ENCODE measurements at places on chromosomes 11 and 22.

DNA sequence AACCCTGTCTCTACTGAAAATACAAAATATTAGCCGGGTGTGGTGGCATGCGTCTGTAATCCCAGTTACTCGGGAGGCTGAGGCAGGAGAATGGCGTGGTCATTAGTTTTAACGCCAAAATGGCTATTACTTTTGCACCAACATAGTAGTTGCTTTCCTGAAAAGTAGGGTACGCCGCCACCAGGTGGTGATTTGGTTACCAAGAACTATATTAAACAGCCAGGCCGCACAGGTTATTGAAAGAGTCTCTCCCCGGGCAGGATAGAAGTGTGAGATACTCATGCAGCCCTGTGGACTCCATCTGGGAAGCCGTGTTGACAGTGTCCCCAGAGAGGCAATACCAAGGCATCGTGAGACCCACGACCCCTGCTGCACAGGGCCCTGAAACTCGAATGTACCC, 24.6 kb upstream of the LRRC32 start:
- DNase-seq = no peak

DNA sequence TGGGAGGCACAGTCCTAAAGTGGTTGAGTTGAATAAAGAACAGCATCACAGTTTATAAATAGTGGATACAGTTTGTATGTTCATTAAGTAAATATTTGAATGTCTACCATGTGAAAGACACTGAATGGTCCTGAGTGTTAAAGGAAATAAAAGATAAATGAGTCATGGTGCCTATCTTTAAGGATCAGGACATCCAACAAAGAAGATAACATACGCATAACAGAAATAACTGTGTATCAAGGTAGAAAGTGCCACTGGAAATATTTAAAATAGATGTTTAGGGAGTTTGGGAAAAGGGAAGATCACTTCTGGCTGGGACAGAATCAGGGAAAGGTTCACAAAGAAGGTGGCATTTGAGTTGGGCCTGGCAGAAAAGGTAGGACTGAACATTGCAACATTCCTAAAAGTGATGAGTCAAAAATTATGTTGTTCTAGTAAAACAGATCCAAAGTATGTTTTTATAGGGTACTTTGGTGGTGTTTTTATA, 41.5 kb downstream of the CSTPP1 start:
- no peak for DNase-seq

GRCh38 chr11:129189646-129190045, 2.5 kb downstream of the ARHGAP32 start:
- DNase-seq = no peak

DNA sequence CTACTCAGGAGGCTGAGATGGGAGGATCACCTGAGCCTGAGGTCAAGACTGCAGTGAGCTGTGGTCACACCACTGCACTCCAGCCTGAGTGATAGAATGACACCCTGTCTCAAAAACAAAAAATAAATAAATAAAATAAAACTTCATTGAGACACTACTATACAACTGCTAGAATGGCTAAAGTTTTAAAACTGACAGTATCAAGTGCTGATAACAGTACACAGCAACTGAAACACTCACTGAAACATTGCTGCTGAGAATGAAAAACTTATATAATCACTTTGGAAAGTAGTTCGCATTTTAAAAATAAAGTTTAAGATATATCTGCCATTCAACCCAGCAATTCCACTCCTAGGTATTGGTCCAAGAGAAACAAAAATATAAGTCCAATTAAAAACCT, 100.7 kb downstream of the WNT11 start:
- DNase-seq = no peak

- DNase-seq = no peak
Measured at GRCh38 chr11:122154994-122155393, 39.0 kb upstream of the BLID start.

DNA sequence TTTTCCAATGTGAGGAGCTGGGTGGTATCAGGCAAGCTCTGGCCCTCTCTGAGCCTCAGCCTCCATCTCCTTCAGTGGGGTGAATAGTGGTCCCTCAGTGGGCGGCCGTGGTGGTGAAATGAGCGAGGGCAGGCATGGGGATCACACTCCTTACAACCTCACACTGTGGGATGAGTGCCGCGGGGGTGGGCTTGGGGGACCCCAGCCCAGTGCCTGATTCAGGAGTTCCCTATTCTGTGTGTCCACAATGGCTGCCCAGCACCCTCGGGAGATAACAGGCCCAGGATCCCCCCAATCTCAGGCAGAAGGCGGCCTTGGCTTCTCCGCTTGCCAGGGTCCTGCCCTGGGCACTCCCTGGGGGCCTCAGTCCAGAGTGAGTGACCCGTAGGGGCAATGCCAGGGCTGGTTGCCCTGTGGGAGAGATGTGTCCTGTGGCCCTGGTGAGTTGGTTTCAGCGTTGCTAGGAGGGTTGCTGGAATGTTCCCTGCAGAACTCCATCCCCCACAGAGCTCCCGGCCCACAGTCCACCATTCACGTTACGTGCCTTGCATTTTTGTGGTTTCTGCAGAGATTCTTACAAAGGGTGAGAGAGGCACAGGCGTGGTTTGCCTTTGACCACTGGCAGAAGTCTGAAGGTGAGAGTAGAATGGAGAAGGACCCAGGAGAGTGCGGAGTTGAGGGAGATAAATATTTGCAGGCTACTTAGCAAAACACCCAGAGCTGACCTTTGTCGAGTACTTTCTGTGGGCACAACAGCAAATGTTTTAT, 2.9 kb downstream of the ALDH3B1 start:
- DNase-seq = peak; percentile 57

DNA sequence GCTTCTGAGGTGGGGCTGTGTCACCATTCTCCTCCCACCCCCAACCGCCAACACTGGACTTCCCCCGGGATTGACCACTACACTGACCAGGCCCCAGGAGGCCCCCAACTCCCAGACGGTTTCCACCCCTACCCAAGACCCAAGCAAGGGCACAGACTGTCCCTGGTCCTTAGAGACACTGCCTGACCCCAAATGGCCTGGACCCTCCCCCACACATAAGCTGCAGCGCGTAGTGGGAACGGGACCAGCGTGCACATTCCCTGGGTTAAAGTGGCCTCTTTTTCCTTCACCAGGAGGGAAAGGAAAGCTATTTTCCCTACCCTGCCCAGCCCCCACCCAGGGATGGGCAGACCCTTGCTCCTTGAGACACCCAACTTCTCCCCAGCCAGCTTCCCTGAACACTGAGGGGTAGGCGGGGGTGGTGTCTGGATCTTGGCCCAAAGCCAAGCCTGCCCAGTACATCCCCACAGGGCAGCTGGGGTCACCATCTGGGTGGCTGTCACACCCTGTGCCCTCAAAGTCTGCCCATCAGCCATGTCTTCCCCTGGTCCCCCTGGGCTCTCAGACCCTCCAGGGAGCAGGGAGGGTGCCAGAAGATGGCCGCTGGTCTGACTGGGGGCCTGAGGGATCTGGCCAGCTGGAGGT, 1.6 kb upstream of the MAPK12 start:
- DNase-seq = no peak

DNA sequence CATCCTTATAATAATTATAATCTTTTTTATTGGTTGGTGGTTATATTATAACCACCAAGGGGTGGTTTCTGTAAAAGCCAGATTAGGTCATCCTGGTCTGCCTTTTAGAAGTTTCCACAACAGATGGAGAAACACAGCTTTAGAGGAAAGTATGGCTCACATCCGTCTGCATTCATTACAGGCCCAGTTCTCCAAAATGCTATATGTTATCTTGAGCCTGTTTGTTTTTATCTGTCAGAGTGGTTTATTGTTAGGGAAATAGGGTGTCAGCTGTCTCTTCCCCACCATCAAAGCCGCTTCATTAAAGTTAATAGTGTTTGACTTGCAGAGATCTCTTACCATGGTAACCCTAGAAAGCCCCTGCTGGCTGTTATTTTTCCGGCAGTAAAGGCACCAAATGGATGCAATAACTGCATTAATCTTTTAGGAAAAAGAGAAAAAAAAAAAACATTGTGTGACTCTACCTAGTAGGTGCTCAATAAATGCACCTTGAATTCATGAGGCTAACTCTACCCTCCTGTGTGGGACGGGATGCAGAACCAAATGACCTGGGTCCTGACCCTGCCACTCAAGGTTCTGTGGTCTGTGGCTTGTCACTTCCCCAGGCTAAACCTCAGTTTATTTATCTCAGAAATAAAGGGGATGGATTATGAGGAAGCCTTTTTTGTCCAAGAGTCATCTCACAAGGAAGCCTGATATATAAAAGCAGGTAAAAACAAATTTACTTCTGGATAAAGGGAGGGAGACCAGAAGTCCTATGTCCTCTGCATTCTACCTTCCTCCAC, 118.3 kb downstream of the WT1 start:
- DNase-seq = no peak

DNA sequence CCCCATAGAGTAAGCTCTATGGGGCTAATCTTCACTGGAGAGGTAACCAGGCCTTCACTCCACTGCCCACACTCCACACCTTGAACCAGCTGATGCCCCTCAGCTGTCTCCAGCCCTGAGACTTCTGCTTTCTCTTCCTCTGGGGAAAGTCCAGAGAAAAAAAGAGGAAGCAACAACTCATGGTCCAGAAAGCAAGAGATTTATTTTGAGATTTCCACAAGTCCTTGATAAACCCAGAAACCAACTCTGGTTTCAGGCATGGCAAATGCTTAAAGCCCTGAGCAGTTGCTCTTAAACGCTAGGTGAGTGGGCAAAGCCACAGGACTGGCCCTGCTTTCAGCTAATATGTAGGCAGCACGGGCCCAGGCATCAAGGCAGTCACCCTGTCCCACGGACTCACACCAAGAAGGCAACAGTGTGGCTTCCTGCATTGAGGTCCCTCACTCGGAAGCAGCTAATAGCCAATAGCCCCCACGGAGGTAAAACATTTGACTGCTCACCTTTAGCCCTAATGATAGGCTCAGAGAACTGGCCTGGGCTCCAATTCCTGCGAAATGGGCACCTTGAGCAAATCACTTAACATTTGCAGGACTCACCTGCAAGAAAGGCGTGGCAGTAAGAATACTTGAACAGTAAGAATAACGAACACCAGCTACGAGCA, 4.3 kb downstream of the CYB561A3 start:
- no peak for DNase-seq

- DNase-seq = no peak
Measured at GRCh38 chr11:113977071-113977490, 2.2 kb downstream of the HTR3A start.

DNA sequence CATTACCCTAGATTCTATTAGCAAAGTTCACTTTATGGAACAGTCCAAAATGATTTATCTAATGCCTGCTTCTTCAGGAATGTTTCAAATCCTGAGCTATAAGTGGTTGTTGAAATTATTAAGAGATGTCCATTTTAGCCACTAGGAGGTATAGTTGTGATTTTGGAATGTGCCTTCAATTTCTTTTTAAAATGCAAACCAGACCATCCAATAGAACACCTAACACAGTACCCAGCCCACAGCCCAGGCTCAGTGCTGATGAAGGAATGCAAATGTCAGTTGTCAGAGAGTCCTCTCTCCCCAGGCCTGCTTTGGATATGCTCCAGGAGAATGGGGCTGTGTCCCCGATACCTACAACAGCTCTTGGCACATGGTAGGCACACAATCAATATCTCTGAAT, 85.8 kb upstream of the E2F8 start:
- no peak for DNase-seq

GRCh38 chr11:40722179-40722795, 737.2 kb downstream of the LRRC4C start:
- DNase-seq = no peak

DNA sequence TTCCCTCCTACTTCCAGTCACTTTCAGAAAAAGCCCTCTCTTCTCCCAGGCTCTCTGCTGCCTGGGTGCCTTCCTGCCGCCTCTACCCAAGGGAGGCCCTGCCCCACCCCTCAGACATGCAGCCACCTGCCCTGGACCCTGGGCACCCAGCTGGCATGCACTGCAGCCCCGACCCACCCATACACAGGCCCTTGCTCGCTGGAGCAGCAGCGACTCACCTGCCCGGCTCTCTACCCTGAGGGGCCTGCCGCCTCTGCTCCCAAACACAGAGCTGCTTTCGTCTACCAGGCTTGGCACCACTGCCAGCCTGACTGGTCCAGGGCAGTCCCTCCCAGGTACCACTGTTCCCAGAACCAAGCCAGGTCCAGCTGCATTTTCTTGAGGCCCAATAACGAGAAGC, 1.2 kb upstream of the TSSK2 start:
- DNase-seq = no peak

DNA sequence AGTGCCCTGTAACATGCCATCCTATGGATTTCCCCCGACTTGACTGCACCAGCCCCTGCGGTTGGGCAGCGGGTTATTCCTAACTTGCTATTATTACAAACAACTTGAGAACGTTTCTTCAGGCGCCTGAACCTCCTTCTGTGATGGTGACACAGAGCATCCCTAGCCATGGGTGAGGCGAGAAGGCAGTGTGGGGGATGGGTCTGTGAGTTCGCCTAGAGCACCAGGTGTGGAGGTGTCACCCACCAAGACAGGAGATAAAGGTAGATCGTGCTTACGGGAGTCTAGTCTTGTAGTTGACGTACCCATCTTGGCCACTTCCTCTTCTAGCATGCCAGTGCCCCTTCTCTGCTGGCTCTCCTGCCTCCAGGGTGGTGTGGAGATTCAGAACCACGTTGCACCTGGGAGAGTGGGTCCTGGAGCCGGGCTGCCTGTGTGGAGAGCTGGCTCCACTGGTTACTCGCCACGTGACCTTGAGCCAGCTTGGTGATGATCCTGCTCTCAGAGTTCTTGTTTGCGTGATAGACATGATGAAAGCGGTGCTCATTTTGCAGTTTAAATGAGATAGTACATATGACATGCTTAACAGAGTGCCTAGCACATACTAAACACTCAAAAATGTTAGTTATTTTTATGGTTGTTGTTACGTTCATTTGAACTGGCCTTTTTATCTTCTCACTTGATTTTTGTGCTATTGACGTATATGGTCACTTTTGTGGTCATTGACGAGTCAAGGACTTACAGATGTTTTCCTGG, 37.8 kb downstream of the TBC1D22A start:
- DNase-seq = no peak

DNA sequence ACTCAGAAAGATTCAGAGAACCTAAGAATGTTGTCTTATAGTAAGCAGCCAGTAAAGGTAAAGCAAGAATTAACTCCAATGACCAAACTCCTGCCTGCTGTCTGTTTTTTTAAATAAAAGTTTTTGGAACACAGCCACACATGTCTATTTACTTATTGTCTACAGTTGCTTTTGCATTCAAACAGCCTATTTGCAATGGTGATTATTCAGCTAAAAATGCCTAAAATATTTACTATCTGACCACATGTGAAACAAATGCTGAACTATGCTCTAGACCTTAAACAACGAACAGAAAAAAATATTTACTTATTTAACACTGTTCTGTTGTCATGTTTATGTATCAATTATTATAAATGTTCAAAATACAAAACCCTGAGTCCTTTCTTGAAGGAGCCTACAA, 1246.6 kb downstream of the FAM181B start:
- no peak for DNase-seq

GRCh38 chr22:28244757-28245156, 325.7 kb upstream of the PITPNB start:
- DNase-seq = no peak

GRCh38 chr22:31092161-31092560, 11.0 kb downstream of the SMTN start:
- DNase-seq = no peak

- peak; percentile 60 for DNase-seq
Measured at GRCh38 chr11:112128483-112129121, 35.3 kb downstream of the IL18 start.

All from epithelial cell of prostate (primary cell).